ENCODE measurements at places on chromosomes 13 and 19.

DNA sequence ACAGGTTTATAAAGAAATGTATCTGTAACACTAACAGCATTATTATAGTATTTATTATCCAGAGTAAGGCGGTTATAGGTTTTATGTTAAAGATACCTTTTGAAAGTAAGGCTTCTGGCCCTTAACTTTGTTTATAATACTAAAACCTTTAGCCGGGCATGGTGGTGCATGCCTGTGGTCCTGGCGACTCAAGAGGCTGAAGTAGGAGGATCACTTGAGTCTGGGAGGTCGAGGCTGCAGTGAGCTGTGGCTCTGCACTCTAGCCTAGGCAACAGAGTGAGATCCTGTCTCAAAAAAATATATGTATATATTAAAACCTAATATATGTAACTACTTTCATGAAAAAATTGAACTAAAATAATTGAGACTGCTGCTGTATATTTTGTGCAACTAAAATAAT lies 98.7 kb upstream of the KLF5 start:
- no peak for DNase-seq

GRCh38 chr19:16419669-16420335 lies 52.0 kb downstream of the EPS15L1 start:
- no peak for DNase-seq

DNA sequence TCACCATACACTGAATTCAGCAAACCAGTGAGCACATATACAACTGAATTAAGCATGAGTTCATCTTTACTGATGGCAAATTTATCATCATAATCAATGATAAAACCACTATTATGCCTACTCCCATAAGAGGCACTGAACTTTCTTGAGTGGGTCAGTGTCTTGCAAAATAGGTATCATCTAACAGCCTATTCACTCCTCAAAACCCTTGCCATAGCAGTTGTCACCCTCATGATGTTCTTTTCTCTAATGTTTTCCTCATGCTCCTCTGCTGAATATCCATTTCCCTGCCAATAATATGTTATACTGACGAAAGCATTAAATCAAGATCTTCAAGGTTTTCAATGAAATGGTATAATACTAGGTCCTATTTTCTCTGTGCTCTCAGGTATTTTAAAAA lies 5.6 kb downstream of the ARGLU1 start:
- no peak for DNase-seq

DNA sequence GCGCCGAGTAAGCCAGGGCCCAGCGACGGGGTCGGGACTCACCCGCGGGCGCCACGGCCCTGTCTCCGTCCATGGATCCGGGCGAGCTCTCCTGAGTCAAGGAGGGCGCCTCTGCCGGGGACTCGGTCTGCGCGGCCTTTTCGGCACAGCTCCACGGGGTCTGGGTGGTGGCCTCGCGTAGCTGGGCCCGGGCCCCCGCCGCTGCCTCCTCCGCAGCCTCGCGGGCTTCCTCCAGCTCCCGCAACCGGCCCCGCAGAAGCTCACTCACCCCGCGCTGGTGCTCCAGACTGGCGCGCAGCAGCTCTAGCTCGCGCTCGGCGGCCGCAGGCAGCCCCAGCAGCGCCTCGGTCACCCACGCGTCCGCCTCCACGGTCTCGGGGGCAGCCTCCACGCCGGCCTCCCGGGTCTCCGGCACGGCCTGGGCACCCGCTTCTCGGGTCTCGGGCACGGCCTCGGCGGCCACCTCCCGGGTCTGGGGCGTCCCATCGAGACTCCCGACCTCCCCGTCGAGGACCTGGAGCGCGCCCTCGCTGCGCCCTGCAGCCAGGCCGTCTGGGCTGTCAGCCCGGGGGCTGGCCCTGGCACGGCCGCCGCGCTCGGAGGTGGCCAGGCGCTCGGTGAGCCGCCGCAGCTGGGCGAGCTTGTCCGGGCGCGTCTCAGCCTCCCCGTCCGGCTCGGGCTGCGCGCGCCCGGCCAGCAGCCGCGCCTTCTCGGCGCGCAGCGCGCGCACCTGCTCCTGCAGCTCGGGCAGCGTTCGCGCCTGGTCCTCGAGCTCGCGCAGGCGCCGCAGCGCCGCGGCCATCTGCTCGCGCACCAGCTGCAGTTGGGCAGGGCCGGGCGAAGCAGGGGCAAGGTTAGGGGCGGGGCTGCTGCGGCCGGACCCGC lies 8.4 kb downstream of the KANK3 start:
- DNase-seq = no peak

GRCh38 chr13:66665991-66666390 lies 564.1 kb downstream of the PCDH9 start:
- peak; percentile 26 for DNase-seq

DNA sequence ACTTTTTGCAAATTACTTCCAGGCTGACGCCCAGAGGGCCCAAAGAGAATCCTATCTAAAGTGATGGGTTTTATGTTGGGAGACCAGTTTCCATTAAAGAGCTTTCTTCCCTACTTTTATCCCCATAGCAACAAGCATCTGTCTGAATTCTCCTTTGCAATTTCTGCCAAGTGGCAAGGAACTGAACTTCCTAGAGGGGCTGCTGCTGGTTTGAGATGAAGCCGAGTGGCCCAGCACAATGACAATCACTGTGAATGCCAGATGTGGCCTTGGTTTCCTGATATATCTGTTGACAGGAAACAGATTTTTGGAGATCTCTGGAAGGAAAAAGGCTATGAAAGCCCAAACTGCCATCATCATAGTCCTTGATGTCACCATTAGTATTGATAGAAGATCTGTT lies 198.6 kb downstream of the OXGR1 start:
- no peak for DNase-seq

DNA sequence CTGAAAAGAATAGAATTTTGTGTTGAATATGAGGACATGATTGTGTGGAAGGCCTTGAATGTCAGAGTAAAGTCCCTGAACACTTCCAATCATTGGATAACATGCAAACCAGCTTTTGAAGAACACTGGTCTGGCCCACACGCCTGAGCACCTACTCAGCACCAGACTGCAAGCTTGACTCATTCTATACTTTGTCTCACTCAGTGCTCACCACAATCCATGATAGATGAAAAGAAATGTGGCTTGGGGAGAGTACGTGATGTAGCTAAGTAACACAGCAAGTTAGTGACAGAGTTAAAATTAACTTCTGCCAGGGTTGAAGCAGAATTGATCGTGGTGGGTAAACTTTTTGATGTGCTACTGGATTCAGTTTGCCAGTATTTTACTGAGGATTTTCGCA lies 12.0 kb downstream of the DLEU7 start:
- DNase-seq = no peak

DNA sequence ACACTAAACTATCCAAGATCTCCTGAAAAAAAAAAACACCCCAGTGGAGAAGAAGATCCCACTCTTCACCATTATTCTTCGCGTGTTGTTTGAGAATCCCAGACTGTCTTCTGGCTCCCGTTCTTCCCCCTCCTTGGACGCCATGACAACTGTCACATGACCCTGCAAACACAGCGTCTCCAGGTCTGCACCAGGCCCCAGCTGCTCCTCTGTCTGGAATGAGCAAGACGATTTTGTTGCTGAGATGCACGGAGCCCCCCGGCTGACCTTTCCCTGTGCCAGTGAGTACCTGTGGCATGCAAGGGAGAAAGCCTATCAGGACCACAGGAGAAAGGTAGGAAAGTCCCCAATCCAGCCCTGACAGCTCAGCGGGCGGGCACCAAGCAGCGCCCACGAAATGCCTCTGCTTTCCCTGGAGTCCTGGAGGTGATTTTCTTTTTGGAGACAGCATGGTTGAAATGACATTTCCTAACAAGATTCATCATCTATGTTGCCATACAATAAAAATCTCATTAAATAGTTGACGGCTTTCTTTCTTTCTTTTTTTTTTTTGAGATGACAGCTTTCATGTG lies at the start of gene CFAP97D2:
Gene CFAP97D2 (plus strand): TSS at position 171 of the 572 bp plus-strand sequence. CDS start 74 bp downstream, at position 245.
- no peak for DNase-seq

- no peak for DNase-seq
These were observed 65.6 kb downstream of the WASF3 start for GRCh38 chr13:26623125-26623524.

DNA sequence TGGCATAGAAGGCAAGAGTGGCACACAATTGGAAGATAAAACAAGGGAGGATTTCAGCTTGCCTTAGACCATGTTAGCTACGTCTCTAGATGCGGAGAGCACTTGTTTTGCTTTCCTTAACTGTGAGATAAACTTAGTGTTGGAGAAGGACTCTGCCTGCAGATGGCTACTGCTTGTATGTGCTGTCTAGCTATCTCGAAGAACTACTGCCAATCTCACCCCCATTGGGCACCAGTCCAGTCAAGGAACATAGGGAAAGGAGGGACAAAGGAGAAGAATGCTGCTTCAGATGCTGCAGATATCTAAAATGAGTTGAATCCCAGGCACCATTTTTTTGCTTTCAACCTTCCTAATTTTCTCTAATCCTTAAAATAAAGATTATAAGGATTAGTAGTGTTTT lies 726.0 kb upstream of the ARGLU1 start:
- no peak for DNase-seq

GRCh38 chr13:22765547-22765946 lies 415.2 kb upstream of the SGCG start:
- no peak for DNase-seq

- DNase-seq = no peak
These were observed 9.6 kb downstream of the FSD1 start for GRCh38 chr19:4313847-4314490.

GRCh38 chr13:113164492-113164891 lies 6.0 kb downstream of the PROZ start:
- no peak for DNase-seq

DNA sequence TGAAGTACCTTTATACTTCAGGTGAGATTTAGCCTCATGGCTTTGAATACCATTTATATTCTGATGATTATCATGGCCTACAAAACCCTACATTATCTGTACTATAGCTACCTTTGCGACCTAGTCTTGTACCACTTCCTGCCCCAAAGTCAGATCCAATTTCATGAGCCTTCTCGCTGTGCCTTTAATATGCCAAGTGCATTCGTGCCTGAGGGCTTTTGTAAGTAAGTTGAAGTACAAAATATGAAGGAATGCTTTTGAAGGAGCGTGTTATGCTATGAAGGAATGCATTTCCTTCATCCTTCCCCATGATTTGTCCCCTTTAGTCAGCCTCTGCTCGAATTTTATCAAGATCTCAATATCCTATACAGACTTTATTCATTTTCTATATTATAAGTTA lies 9.2 kb upstream of the RASL11A start:
- DNase-seq = no peak

GRCh38 chr19:662207-662961 lies 630 bp downstream of the RNF126 start:
- no peak for DNase-seq

GRCh38 chr19:2345794-2346663 lies 14.0 kb upstream of the TMPRSS9 start:
- no peak for DNase-seq

- DNase-seq = no peak
These were observed 15.5 kb upstream of the SLC7A10 start for GRCh38 chr19:33241091-33241529.

DNA sequence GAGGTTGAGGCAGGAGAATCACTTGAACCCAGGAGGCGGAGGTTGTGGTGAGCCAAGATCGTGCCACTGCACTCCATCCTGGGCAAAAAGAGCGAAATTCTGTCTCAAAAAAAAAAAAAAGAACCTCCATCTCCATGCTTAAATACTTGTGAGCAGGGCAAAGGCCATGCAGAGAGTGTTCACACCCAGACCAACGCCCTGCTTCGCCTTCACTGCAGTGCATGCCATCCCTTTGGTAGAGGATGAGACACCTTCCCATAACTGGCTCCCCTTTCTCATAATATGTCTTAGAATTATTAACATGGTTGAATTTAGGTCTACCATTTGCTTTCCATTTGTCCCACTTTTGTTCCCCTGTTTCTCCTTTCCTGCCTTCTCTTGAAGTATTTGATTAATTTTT lies 15.4 kb downstream of the BBC3 start:
- DNase-seq = no peak

- no peak for DNase-seq
These were observed 1151.0 kb downstream of the DIAPH3 start for GRCh38 chr13:59012731-59013130.

DNA sequence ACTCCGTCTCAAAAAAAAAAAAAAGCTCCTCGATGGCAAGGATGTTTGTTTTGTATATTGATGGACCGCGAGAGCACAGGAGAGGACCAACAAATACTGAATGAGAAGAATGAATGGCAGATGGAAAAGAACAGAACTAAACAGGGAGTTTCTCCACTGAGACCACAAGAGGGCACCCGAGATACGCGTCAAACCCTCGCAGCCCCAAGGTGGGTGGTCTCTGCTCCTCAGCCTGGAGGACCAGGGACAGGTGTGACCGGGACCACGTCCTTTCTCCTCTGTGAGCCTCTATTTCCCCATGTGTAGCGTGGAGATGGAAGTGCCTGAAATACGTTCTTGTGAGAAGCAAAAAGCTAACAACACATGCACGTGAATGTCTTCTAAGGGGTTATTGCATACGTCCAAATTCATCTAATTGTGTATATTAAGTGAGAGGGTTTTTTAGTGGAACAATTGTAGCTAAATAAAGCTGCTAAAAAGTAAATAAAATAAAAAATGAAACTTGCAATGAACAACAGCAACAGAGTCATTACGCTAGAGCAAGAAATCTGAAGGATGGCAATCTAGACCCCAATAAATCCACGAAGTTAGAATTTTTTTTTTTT lies 8.3 kb upstream of the CDC42EP5 start:
- DNase-seq = no peak

- no peak for DNase-seq
These were observed 3.2 kb downstream of the GTF3A start for GRCh38 chr13:27427641-27428040.

- no peak for DNase-seq
These were observed 9.6 kb downstream of the GRAMD1A start for GRCh38 chr19:35009424-35010415.

GRCh38 chr19:16544473-16545231 lies 2.4 kb upstream of the CHERP start:
- no peak for DNase-seq

DNA sequence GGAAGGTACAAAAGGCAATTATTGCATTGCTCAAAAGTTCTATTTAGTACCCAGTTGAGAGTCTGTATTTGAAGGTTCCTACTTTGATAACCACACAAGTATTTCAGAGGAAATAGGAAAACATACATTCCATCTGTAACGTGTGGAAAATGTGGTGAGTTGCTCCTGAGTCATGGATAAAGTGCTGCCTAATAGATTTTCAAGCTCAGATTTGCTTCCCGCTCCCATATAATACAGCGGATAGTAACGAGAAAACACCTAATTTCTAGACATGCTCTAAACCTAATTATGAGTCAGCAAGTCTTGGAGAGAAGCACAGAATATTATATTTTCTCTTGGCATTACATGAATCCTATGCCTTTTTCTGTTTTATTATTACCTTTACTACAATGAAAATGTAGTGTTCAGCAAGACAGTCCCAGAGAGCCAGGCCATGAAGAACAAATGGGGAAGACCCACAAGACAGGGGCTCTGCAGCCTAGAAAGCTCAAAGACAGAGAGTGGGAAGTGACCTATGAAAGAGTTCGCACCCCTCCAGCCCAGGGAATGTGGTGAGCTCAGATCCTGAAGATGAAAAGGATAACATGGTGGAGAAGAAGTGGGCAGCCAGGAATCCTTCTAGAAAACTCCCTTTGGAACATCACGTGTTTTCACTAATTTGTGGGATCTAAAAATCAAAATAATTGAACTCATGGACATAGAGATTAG lies 116.1 kb downstream of the STARD13 start:
- no peak for DNase-seq

GRCh38 chr13:30714629-30715371 lies 20.5 kb upstream of the ALOX5AP start:
- no peak for DNase-seq

GRCh38 chr13:33206425-33206824 lies 79.1 kb downstream of the STARD13 start:
- no peak for DNase-seq

All from H54 (cell line).